ENCODE measurements at places on chromosomes 7 and 10.
A peak's percentile ranks its signal among the peaks of the same experiment; 100 is the strongest.

DNA sequence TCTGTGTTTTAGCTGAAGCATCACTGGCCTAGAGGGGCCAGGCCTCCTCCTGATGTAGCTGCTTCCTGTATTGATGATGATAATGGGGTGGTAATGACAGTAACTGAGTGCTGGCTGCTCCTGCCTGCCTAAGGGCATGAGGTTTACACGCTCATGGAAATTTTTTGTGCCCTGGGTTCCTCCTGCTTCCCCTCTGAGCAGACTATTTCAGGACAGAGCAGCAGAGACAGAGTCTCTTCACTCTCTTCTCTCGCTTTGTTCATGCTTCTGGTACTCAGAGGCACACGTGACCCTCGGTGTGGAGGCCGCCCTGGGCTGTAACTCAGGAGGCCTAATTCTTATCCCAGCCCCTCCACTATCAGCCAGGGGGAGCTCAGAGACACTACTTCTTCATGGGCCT lies 27.9 kb downstream of the LRRC20 start:
- no peaks in the 10 kb centered on the region for H3K27me3 ChIP-seq
- no peak overlapping the region for H3K4me3 ChIP-seq
- no peaks in the 10 kb centered on the region for H3K36me3 ChIP-seq
- H3K27ac ChIP-seq, result no peak overlapping the region
- DNase-seq, result no peak

GRCh38 chr7:94301024-94301586 lies 93.6 kb upstream of the COL1A2 start:
- H3K27ac ChIP-seq, result peak overlapping the region; percentile 81
- no peak for DNase-seq
- H3K27me3 ChIP-seq, result no peaks in the 10 kb centered on the region
- no peaks in the 10 kb centered on the region for H3K36me3 ChIP-seq

GRCh38 chr7:77838929-77839491 lies 40.4 kb downstream of the PHTF2 start:
- DNase-seq, result no peak
- no peaks in the 10 kb centered on the region for H3K27me3 ChIP-seq
- H3K27ac ChIP-seq, result no peak overlapping the region

- no peak for DNase-seq
- H3K36me3 ChIP-seq, result no peaks in the 10 kb centered on the region
- no peaks in the 10 kb centered on the region for H3K27me3 ChIP-seq
- H3K4me1 ChIP-seq, result no peaks in the 10 kb centered on the region
These were observed 604 bp upstream of the SHTN1 start for GRCh38 chr10:117005527-117006055.

DNA sequence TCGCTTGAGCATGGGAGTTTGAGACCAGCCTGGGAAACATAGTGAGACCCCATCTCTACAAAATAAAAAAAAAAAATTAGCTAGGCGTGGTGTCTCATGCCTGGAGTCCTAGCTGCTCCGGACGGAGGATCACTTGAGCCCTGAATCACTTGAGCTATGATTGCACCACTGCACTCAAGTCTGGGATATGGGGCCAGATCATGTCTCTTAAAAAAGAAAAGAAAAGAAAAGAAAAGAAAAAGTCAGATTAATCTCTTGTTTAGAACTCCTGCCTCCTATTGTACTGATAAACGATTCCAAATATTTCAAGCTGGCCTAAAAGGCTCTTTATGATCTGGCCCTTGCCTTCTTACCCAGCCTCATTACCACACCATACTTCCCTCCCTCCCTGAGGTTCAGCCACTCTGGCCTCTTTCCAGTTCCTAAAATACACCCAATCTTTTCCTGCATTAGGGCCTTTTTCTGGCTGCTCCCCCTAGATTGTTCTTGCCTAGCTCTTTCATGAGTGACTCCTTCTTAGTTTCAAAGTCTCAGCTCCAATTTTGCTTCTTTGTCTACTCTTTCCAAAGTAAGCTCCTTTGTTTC lies 41.7 kb downstream of the VCL start:
- no peaks in the 10 kb centered on the region for H3K36me3 ChIP-seq
- DNase-seq, result no peak
- peak overlapping the region; percentile 71 for H3K27ac ChIP-seq
- H3K4me1 ChIP-seq, result peaks cover 7% of the 10 kb centered on the region
- H3K4me3 ChIP-seq, result no peak overlapping the region

DNA sequence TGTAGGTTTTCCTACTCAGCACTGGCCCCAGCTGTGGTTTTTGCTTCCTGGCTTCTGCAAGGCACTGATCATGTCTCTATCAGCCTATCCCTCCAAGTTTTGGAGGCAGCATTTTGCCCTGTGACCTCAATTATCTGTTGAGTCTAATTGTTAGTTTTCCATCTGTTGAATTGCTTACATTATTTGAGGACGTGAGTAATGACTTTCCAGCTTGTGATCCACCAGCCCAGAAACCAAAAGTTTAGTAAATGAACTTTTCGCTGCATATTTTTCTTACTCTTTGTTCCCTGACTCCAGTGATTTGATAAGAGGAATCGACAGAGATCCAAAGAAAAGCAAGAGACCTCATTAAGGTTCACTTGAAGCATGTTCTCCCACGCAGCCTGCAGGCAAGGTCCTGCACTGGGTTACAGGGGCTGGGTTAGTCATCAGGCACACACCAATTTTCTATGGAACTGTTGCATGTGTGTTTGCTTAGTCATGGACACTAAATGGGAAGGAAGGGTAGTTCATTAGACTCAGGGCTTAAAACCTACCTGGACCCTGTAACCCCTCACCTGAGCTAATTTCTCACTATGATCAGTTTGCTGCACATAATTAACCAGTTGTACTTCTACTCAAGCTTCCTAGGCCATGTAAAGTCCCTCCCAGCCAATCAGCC lies 57.2 kb downstream of the AKR1E2 start:
- H3K4me1 ChIP-seq, result no peaks in the 10 kb centered on the region
- H3K27ac ChIP-seq, result no peak overlapping the region
- H3K4me3 ChIP-seq, result no peak overlapping the region
- DNase-seq, result no peak
- H3K36me3 ChIP-seq, result no peaks in the 10 kb centered on the region
- H3K27me3 ChIP-seq, result no peaks in the 10 kb centered on the region

DNA sequence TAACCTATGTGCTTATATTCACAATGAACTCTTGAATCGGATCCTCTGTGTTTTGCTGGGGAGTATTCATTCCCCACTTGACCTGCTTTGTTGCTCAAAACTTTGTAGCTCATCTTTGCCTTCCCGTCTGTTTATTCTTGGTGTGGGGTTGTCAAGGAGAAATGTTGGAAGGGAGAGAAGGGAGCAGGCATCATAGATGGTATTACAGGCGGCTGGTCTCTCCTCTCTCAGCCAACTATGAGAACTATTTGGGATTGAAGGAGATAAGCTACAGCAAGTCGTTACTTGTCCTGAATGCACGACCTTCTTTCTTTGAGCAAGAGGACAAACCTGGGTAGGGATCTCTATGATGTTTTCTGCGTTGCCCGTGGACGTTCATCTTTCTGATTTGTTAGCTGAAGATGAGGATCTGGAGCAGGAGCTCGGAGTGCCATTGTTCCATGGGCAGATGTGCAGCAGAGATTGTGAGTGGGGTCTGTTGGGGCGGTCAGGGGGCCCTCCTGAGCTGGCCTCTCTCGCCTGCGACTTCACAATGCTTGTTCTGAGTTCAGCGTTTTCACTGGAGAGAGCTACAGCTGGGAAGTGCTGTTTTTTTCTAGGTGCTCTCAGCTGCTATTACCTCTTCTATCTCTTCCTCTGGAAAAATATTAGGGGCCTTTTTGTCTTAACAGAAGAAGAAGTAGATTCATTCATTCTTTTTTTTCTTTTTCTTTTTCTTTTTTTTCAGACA lies 126.9 kb upstream of the KLF6 start:
- no peaks in the 10 kb centered on the region for H3K36me3 ChIP-seq
- DNase-seq, result no peak
- H3K4me3 ChIP-seq, result peak overlapping the region; percentile 39
- H3K4me1 ChIP-seq, result no peaks in the 10 kb centered on the region

DNA sequence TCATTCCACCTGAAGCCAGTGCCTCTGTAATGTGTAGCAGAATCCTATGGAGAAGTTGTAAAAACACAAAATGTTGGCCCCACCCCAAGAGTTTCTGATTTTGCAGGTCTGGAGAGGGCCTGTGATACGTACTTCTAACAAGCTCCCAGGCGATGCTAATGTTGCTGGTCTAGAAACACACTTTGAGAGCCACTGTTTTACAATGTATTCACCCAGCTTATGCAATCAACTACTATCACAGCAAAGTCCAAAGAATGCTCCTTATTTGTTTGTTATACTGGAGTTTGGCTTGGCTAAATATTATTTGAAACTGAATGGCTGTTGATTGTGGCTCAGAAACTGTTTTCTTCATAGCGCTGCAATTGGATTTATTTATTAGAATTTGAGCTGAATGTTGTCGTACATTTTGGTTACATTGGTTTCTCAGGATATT lies 44.3 kb downstream of the DNAJB9 start:
- no peak for DNase-seq
- no peak overlapping the region for H3K27ac ChIP-seq
- H3K36me3 ChIP-seq, result no peaks in the 10 kb centered on the region

DNA sequence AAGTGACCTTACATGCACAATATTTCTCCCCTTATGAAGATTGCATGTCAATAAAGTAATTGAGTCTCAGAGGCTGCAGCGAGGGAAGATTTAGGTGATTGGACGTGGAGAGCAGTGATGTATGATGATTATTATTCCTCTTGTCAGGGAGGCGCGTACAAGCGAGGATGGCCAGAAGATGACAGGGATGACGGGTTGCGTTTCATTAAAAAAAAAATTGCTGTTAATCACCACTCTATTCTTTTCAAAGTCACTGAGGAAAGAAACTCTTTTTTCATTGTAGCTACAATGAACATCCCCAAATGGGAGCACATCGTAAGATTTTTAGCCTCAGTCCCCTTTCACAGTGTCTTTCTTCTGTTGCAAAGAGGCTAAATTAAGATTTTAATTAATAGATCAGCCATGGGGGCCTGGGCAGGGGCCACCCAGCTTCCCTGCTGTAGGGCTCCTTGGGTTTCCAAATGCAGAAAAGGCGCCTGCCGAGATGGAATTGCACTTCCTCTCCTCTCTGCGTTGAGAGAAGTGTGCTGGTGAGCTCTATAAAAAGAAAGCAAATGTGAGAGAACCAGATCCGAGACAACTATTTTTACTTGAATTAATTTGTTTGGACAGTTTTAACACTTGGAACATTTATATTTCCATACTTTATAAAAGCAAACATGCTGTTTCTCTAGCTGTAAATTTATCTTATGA lies 998.1 kb downstream of the LRMDA start:
- peak overlapping the region; percentile 7 for H3K4me3 ChIP-seq
- DNase-seq, result no peak
- H3K36me3 ChIP-seq, result no peaks in the 10 kb centered on the region
- no peaks in the 10 kb centered on the region for H3K27me3 ChIP-seq
- H3K4me1 ChIP-seq, result no peaks in the 10 kb centered on the region

GRCh38 chr7:28905464-28905863 lies 52.7 kb downstream of the TRIL start:
- no peak overlapping the region for H3K27ac ChIP-seq
- H3K4me3 ChIP-seq, result no peak overlapping the region
- no peaks in the 10 kb centered on the region for H3K27me3 ChIP-seq
- no peak for DNase-seq
- H3K36me3 ChIP-seq, result no peaks in the 10 kb centered on the region

DNA sequence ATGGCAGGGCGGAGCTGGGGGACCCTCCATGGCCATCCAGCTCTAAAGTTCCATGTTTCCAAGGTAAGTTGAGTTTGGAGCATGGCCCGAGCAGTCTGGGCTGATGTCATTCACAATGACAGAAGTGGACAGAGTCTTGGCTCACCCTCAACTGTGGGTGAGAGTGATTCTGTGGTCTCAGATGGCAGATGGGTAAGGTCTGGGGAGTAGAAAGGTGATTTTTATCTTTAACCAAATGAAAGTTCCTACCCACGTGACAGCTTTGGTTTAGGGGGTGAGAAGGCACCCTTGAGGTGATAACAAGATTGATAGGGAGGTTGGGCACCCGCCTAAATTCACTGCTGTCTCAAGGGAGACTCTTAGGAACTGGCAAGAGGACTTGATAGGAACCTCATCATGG lies 57.6 kb upstream of the PDZD8 start:
- no peak overlapping the region for H3K4me3 ChIP-seq
- no peak overlapping the region for H3K27ac ChIP-seq
- H3K36me3 ChIP-seq, result no peaks in the 10 kb centered on the region
- H3K4me1 ChIP-seq, result no peaks in the 10 kb centered on the region
- peaks cover 19% of the 10 kb centered on the region for H3K27me3 ChIP-seq
- DNase-seq, result no peak

DNA sequence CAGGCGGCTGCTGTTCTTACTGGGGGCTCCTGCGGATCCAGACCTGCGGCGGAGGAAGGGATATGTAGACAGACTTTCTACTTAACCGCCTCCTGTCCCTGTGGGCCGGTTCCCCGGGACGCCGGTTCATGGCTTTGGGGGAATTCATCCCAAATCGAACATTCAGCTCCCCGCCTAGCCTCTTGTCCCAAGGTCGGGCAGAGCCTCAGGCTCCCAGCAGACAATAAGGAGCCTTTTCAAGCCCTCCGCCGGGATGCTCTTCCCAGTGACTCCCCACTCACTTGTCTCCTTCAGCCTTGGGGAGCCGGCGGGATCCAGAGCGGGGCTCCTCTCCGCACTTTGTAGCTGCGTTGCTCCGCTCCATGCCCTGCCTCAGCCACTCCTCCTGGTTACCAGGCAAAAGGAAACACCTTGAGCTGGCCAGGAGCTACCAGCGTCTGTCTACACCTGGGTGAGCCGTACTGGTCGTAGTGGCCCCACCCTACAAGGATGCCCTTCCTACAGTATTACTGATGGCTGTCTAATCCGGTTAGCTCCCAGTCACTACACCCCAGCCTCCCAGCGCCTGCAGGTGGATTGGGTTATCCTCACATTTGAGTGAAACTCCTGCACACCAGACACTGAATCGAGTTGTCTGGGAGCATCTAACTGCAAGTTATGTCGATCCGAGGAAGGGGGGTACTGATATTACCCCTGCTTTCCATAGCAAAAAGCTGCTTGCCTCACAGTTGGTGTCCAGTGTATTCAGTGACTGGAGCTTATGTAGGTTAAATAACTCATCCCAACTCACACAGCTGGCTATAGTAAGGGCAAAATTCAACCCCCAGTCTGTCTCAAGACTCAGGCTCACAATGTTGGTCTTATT lies at the start of gene C10orf95:
C10orf95 (minus strand) TSS at position 439 of the 865 bp plus-strand sequence. CDS start 450 bp downstream, outside the sequence.
- no peaks in the 10 kb centered on the region for H3K27me3 ChIP-seq
- H3K4me1 ChIP-seq, result no peaks in the 10 kb centered on the region
- H3K4me3 ChIP-seq, result peak within 1 kb of the TSS; percentile 67
- H3K27ac ChIP-seq, result peak within 1 kb of the TSS; percentile 75
- DNase-seq, result no peak

- DNase-seq, result no peak
- no peaks in the 10 kb centered on the region for H3K27me3 ChIP-seq
- no peak overlapping the region for H3K4me3 ChIP-seq
- H3K36me3 ChIP-seq, result no peaks in the 10 kb centered on the region
- H3K4me1 ChIP-seq, result no peaks in the 10 kb centered on the region
- H3K27ac ChIP-seq, result no peak overlapping the region
These were observed 50.9 kb downstream of the CUX1 start for GRCh38 chr7:101868191-101868950.

- peak overlapping the region; percentile 51 for H3K4me3 ChIP-seq
- no peak for DNase-seq
- H3K27ac ChIP-seq, result no peak overlapping the region
- H3K27me3 ChIP-seq, result no peaks in the 10 kb centered on the region
These were observed 69.1 kb downstream of the INPP5A start for GRCh38 chr10:132606536-132607316.
